ENCODE measurements at places on chromosomes 4 and X.

DNA sequence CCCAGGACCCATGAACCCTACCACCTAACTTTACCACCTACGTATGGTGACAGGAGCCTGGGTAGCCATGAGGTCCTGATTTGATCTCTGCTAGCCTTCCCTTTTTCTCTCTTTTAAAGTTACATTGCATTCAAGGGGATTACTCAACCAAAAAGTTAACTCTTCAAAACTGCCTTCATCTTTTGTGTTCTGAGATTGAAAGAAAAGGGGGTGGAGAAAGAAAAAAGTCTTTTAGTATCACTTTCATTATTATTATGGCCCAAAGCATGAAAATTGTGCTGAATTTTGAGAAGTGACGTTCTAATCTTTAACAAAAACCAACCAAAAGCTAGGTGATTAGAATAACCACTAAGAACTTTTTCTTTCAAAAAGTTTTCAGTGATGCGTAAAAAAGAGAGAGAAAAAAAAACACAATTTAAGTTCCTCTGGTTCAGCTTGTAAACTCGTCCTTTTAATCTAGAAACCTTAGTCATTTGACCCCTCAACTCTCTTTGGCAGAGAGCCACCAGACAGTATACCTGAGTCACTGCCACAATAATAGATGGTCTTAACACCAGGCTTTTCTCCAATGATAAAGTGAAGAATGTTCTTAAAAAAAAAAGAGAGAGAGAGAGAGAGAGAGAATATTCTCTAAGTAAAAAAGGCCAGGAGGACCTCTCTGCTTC lies 347.4 kb upstream of the FGF13 start:
- DNase-seq: no peak

- no peak for DNase-seq
Measured at GRCh38 chr4:119733431-119733830, 104.8 kb upstream of the PDE5A start.

GRCh38 chrX:49226946-49227345 lies 6.2 kb downstream of the CACNA1F start:
- DNase-seq: no peak

DNA sequence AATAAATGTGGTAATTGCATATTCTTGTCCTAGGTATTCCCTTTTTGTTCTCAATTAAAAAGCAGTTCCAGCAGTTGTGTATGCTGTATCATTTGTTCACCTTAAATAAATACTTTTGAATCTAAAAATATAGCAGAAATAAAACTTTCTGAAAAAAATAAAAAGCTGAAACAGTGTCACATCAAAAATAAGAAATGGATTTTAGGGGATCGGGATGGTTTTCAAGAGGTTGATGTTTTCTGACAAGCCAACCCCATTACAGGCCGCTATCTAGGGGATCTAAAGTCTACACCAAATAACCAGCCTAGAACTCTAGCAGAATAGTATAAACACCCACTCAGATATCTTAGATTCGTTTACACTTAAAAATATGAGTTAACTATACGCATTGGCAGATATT lies 95.4 kb upstream of the MAML3 start:
- DNase-seq: no peak

DNA sequence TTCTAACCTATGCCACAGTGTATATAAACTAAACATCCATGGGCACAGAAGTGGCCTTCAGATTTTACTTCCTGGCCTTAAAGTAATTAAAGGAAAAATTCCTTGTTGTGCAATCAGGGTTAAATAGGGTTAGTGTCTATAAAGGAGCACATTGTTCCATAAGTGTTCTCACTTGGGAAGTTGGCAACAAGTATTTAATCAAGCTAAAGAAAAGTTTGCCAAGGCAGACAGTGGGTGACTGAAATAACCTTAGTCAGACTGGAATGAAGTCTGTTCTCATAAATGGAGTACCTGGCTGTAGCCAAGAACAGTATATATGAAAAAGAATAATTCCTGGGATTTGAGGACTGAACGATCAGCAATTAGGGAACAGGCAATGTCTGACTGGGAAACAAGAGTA lies 213.6 kb downstream of the HTR2C start:
- no peak for DNase-seq

DNA sequence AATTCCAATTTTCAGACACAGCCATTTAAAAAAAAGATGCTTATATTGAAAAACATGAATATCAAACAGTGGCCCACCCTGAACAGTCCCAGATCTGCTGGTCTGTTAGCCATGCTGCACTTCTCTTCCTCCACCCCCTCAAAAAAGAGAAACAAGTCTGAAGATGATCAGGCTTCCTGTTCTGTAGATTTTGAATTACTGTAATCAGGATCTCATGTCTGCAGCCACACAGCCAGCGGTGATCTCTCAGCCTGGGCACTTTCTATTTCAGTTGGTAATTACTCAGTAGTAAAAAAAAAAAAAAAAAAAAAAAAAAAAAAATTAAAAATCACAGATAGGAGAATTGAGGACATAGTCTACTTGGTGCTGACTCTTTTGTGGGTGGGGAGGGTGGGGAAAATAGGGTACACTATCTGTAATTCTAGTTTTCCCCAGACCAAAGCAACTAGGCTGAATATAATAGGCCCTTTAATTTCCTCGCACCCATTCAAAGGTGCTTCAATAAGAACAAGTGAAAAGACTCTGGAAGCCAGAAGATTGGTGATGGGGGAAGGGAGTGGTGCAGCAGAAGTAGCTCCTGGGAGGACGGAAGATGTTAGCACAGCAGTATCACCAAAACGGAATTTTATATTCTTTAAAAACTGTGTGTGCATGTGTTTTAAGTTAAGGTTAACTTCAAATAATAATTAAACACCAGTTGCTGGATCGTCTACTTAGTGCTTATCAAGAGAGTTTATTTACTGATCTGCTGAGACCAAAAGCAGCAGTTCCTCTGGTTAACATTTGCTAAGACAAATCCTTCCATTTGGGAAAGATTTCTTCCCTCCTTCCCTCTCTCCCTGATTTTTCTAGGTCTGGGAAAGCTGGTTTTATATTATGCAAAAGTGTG lies 47.0 kb downstream of the SPRY1 start:
- DNase-seq: no peak

DNA sequence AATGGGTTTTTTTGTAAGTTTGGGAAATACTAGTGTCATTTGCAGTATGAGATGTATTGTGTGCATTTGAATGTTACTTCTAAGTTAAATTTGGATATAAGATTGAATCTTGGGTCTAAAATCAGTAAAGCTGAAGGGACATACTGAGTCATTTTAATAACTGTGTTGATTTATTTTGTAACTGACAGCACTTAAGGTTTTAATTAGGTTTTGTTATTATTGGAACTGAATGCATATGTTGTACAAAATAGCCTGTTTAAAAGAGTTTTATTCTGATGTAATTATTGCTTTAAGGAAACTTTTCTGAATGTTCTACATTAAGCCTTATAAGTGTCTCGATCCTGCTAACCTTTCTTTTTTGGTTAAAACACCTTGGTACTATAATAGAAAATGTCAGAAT lies 396.6 kb downstream of the MAPK10 start:
- no peak for DNase-seq

DNA sequence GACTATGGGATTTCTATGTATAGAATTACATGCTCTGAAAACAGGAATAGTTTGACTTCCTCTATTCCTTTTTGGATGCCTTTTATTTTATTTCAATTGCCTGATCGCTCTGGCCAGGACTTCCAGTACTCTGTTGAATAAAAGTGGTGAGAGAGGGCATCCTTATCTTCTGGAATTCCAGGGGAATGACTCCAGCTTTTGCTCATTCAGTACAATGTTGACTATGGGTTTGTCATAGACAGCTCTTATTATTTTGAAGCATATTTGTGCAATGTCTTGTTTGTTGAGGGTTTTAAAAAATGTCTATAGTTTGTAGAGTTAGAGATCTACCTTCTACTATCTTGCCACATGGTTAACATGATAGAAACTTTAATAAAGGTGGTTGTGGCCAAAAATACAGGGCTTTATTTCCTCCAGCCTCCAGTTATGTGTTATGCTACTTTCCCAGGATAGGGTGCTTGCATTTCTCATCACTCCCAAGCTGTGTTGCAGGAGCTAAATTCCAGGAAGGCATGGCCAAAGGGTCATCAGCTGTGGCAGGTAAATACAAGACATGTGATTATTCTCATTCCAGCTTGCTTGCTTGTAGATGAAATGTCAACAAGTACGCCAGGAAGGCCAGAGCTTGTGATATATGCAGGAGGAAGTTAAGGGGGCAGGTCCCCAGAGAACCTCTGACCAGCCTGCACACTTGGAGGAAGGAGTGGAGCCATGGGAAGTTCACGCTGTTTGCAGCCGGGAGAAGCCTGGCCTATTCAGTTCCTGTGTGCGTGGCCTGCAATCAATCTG lies 142.4 kb upstream of the CPXCR1 start:
- no peak for DNase-seq

- no peak for DNase-seq
Measured at GRCh38 chr4:110914791-110915190, 291.9 kb upstream of the PITX2 start.

- no peak for DNase-seq
Measured at GRCh38 chr4:21879187-21879586, 69.4 kb downstream of the KCNIP4 start.
